ENCODE measurements at places on chromosomes 16 and 17. TPM values are rescaled to one million over a fixed set of nuclear protein-coding genes. Genes with fewer than 3 reads are reported as not detected.

KLHL10 gene
- total RNA-seq: not detected

CDK5RAP3 gene
- total RNA-seq: 50.0 TPM

PPL gene
- total RNA-seq: 0.13 TPM

IGSF6 gene
- total RNA-seq: not detected

ZG16B gene
- total RNA-seq: 0.20 TPM

HOXB1 gene
- total RNA-seq: not detected

SLFN12L gene
- not detected for total RNA-seq

TNK1 gene
- 0.24 TPM for total RNA-seq

KRTAP1-1 gene
- total RNA-seq: not detected

ACSM2B gene
- not detected for total RNA-seq

SARM1 gene
- total RNA-seq: 10.9 TPM

CKLF gene
- total RNA-seq: 100 TPM

CUEDC1 gene
- total RNA-seq: 9.9 TPM

STH gene
- not detected for total RNA-seq

DOC2B gene
- total RNA-seq: not detected

SBK1 gene
- total RNA-seq: 0.02 TPM

TNP2 gene
- not detected for total RNA-seq

CHRNE gene
- total RNA-seq: not detected

SEC14L1 gene
- 27.6 TPM for total RNA-seq

TEKT1 gene
- total RNA-seq: not detected

SPATA32 gene
- not detected for total RNA-seq

LITAFD gene
- total RNA-seq: not detected

GINS3 gene
- total RNA-seq: 24.0 TPM

TP53TG3B gene
- 1.8 TPM for total RNA-seq

KRTAP4-1 gene
- not detected for total RNA-seq

SCGB1C2 gene
- total RNA-seq: not detected

GOSR1 gene
- 20.8 TPM for total RNA-seq

KRT14 gene
- not detected for total RNA-seq

HBA1 gene
- total RNA-seq: not detected

GJD3 gene
- total RNA-seq: not detected

HAP1 gene
- not detected for total RNA-seq

GABARAPL2 gene
- 59.0 TPM for total RNA-seq

KRTAP9-4 gene
- total RNA-seq: not detected
